ENCODE measurements at places on chromosomes 12 and 14.

DNA sequence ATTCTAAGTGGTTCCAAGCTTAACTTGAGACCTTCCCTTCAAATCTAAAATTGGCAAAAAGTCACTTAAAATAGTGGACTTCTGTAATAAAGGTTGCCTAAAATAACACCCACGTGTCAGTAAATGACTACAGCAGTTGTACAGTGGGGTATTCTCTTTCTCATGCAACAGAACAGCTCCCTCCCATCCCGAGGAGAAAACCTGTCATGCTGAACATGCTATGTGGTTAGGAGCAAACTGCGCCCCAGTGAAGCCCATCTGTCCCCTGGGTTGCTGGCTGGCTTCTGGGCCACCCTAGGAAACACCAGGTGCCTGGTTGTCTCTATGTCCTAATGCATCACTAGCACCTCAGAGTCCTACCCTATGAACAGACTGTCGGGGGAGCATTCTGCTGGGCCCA is 2.7 kb downstream of the BTBD6 start:
- no peak for DNase-seq

GRCh38 chr12:5485454-5485853 is 53.5 kb downstream of the NTF3 start:
- DNase-seq, result no peak

DNA sequence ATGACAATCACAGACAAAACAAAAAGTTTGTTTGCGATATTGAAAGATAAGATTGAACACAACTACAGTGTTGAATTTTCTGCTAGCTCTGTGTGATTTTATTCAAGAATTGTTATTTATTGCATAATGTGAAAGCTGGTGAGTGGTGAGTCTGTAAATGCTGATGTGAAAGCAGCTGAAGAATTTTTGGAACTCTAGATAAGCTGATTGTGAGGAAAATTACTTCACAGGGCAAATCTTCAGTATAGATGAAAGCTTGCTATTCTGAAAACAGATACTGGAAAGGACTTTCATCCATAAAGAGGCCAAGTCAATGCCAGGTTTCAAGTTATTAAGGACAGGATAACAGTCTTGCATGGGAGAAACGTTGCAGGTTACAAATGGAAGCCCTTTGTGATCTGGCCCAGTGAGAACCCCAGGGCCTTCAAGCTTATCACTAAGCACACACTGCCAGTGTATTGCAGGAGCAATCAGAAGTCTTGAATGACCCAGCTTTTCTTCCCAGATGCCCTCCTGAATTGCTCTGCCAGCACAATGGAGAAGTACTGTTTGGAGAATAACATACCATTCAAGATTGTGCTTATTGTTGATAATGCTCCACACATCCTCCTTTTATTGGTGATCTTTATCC is 153.7 kb downstream of the PCNX1 start:
- peak; percentile 73 for DNase-seq

GRCh38 chr14:91153360-91153759 is 39.5 kb downstream of the DGLUCY start:
- DNase-seq, result no peak

DNA sequence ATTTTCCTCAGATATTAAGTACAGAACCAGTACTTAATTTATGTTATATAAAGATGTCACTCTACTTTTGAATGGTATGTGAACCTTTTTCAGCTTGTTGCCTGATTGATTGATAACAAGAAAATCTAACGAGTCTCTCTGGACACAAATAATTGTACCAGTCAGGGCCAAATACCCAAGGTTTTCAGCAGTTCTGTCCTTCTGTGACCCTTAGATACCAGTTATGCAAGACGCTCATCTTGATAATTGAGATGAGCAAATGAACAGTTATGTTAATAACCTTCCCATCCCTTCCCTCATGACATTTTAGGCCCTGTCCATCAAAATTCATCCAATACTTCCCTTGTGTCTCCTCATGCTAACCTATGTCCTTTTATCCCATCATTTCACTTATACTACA is 185.9 kb upstream of the G2E3 start:
- no peak for DNase-seq

- DNase-seq, result no peak
Measured at GRCh38 chr12:104957719-104958000, 430 bp downstream of the SLC41A2 start.

DNA sequence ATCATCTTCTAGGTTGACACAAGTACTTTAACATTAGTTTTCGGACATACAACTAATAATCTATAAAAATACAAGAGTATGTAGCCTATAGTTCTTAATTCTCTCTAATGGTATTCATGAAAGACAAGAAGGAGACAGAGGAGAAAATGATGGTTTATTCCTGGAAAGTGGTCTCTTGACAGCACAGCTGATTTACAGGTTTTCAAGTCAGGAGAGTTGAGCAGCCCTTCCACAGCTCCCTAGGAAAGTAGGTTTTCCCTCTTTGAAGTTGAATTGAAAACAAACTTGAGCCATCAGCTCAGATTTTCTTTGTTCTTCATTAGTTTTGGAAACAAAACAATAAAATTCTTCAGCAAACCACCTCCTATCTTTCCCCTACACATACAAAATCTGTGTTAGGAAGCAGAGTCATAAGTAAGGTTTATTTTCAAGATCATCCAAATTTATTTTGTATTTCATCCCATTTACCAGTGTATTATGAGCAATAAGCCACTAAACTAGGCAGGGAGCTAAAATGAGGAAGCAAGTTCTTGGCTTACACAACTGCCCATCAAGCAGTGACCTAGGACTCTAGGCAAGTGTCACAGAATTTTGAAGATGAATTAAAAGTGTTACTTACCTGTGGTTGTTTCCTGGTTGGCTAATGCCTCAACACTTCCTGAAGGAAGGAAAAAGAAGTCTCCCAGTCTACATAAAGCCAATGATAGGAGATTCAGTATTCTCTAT is 357.0 kb downstream of the BCAT1 start:
- no peak for DNase-seq

- DNase-seq, result peak; percentile 90
Measured at GRCh38 chr12:101552277-101552676, 42.5 kb upstream of the MYBPC1 start.

DNA sequence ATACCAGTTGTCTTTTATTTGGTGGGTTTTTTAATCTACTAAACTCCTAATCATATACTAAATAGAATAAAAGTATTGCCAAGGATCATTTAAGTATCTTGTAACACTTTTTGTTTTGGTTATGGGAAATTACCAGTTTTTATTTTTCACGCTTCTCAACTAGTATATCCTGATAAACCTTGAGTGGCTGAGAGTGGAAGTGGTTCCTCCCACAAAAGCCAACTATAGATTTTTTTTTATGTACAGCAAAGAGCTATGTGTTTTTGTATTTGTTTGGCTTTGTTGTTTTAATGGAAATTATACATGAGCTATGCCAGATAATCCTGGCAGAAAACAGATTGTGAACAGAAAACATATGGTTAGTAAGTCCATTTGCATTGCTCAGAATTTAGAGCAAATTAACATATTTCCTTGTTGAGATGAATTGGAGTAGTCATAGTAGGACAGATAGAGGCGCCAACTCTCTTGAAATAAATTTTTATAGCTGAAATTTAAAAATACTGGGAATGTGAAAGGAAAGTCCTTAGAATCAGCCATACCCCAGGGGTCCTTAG is 60.9 kb upstream of the PSMA6 start:
- DNase-seq, result no peak
